Activated T-cell treated with anti-CD3 and anti-CD28 coated beads, Interleukin-2, amount 50 U/mL, for 72 hours (primary cell): ENCODE measurements at places on chromosomes 6 and 20. TPM values are rescaled to one million over a fixed set of nuclear protein-coding genes. Genes with fewer than 3 reads are reported as not detected.

DNA sequence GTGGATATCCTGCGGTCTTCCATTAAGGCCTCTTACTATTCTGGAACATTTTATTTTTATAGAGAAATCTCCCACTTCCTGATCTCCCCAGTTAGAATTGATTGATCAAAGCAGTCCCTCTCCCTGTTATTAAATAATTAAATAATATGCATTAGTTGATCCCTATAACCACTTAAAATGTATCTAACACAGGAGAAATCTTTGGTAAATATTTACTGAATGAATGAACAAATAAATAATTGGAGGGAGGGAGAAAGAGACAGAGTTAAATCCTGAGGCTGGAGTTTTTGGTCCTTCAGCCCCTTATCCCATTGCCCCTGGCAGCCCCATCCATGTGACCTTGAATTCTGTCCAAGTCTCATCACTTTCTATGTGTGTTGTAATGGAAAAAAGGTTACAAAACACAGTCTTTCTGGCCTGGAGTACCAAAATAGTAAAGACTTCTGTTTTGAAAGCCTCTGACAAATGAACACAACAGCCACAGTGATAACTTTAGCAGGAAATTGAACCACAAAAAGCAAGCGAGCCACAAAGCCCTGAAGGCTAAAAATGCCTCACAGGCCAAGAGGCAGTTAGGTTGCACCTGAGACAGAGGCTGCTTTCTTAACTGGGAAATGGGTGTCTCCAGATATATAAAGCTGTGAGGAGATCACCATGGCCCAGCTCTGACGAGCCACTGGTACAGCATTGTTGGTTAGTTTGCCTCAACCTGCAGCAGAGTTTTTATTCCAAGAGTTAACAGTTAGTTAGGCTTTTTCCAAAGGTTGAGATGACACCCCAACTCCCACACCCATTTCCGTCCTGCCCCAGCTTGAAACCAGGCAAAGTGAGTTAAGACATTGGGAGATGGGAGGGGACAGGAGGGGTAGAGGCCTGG lies 11.3 kb downstream of the NT5E start:
- no peaks in the 10 kb centered on the region for H3K36me3 ChIP-seq
- peak overlapping the region; percentile 79 for H3K4me3 ChIP-seq
- H3K27me3 ChIP-seq, result peaks cover 5% of the 10 kb centered on the region
- peak overlapping the region; percentile 77 for H3K27ac ChIP-seq

DNA sequence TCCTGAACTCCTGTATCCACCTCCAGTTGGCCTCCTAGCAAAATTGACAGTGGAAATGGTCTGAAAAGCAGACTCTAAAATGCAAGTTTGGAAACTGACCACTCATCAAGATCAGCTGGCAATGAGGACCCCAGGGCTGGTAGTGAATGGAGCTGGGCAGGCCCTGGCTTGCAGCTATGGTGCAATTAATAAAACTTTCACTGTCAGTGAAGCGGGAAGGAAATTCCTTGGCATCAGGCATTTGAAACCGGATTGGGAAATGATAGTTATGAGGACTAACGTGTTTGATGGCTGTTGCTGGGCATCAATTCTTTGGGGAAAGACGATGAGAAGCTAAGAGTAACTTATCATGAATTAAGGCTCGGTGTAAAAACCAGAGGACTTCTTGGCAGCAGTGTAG lies 19.1 kb downstream of the SIRPB1 start:
- H3K36me3 ChIP-seq, result no peaks in the 10 kb centered on the region
- DNase-seq, result no peak
- H3K27me3 ChIP-seq, result no peaks in the 10 kb centered on the region
- H3K4me3 ChIP-seq, result no peak overlapping the region

SMOC2 gene
- total RNA-seq, result not detected

DNA sequence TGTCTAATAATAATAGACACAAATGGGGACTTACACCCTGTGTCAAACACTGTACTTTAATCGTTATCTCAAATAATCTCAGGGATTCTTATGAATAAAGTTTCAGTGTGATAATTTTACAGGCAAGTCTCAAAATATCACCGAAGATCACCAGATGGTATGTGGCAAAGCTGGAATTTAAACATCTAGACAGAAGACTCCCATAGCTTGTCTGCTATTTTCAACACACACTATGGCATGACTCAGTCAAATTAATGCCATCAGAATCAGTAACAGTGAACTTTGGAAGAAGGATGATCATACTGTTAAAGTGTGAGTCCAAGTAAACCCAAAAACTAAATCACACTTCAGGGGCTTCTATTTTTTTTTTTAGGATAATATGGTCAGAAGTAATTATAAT lies 867.6 kb upstream of the FLRT3 start:
- H3K4me1 ChIP-seq, result peaks cover 11% of the 10 kb centered on the region
- DNase-seq, result no peak
- H3K36me3 ChIP-seq, result peaks cover 9% of the 10 kb centered on the region
- H3K4me3 ChIP-seq, result no peak overlapping the region
- no peaks in the 10 kb centered on the region for H3K27me3 ChIP-seq

C4B gene
- 6.4 TPM for total RNA-seq

TSBP1 gene
- not detected for total RNA-seq

DNA sequence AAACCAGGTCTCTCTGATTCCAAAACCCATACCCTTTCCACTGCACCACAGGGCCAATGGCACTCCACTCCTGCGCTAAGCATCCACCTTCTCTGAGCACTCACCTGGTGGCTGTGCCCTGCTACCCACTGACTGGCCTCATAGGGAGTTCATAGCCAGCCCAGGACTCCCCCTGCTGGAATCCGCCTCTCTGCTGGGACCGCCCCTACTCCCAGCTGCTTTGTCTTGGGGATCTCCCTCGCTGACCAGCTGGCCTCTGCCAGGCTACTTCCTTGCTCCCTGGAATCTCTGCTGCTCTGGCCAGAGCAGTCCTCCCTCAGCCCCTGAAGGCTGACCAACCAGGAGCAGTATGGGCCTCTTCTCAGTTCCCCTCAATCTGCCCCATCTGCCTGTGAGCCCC lies 129.7 kb downstream of the FAXC start:
- H3K27me3 ChIP-seq, result peaks cover 20% of the 10 kb centered on the region
- no peak for DNase-seq
- H3K27ac ChIP-seq, result no peak overlapping the region
- H3K36me3 ChIP-seq, result no peaks in the 10 kb centered on the region

LINC00237 gene
- total RNA-seq, result 0.49 TPM

- no peaks in the 10 kb centered on the region for H3K27me3 ChIP-seq
- H3K36me3 ChIP-seq, result no peaks in the 10 kb centered on the region
- H3K4me3 ChIP-seq, result no peak overlapping the region
- H3K27ac ChIP-seq, result no peak overlapping the region
- H3K4me1 ChIP-seq, result no peaks in the 10 kb centered on the region
Observed at GRCh38 chr6:44473393-44474189, 86.1 kb downstream of the CDC5L start.

DNA sequence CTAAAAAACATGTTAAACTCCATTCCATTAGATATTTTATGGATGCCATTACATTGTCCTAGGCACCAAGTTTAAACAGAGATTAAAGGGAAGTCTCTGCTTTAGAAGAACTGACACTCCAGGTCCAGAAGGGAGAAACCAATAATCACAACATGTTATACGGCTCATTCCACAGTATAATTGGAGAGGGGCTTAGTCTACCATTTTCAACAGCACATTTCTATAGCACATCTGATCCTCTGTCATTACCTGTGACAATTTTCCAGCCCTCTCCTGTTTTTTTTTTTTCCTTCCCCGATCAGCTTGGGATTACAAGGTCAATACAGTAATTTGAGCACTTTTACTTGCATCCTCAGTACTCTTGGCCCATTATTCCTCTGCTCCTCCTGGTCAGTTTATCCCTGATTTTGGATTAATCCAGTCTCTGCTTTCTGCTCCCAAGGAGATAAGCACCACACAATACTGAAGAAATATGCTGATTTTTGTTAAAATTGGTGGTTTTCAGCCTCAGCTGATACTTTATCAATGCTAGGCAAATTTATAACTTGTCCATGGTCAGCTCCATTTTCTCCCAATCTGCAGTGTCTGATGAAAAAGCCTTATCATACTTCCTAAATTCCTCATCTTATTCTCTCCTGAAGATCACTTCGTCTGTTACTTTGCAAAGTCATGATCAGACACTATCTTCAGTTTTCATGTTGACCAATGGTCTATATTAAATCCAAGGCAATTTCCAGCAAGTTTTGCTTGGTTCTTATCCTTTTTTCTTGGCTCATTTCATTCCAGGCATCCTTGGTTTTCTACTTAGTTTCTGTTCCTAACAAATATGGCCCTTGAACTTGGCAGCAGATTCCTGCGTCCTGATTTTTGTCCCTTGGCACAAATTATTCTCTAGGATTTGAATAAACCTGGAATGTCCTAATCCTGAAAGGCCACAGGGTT lies 30.8 kb upstream of the SYNCRIP start:
- no peaks in the 10 kb centered on the region for H3K27me3 ChIP-seq
- H3K36me3 ChIP-seq, result peaks cover 27% of the 10 kb centered on the region
- peaks cover 76% of the 10 kb centered on the region for H3K4me1 ChIP-seq
- peak overlapping the region; percentile 99 for H3K27ac ChIP-seq
